Stimulated activated CD4-positive, alpha-beta T cell treated with anti-CD3 and anti-CD28 coated beads, TNF-alpha, amount 100 ng/mL, for 4 hours (primary cell): ENCODE measurements at places on chromosomes 12 and 14.

DNA sequence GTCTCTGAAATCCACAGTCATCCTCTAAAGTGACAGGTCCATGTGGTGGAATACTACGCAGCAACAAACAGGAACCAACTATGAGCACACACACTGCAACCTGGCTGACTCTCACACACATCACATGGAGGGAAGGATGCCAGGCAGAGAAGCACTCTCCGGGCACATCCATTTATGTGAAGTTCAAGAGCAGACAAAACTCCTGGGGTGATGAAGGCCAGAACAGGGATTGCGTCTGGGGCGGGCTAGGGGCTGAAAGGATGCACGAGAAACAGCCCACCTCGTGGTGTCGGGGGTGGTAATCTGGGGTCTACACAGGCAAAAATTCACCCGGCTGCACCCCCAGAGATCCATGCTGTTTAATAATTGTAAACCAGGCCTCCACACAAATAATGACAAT is 100.2 kb downstream of the DICER1 start:
- DNase-seq: no peak

DNA sequence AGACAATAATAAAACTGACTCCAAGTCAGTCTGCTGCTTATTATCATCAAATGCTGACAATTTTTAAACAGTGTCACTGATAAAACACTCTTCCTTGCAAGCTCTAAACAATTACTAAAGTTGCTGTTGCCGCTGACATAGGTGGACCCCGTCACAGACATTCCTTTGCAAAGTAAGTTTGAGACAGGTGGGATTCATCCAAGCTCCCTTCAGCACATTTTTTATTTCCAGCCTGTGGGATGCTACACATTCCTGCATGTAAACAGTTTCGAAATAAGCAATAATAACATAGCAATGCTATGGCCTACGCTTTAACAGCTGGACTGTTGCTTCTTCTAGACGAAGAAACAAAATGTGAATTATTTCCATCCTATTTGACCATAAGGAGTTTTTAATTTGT is 85.4 kb upstream of the HIF1A start:
- no peak for DNase-seq

- no peak for DNase-seq
Observed at GRCh38 chr12:52203079-52203921, 11.5 kb upstream of the KRT80 start.

GRCh38 chr12:99223579-99223978 is 424.0 kb upstream of the GARIN6 start:
- no peak for DNase-seq

DNA sequence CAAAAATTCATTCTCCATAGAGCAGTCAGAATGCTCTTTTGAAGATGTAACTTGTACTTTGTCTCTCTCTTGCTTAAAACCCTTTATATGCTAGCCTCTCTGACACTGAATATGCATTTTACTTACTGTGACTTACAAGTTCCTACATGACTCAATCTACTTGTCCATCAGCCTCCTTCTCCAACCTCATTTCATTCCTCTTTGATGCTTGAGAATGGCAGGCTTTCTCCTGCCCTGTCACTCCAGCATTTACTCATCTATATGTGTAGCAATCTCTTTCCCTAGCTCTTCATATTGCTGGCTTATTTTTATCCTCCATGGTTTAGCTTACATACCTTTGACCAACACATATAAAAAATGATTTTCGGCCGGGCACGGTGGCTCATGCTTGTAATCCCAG is 561.9 kb downstream of the CCER1 start:
- DNase-seq: no peak

DNA sequence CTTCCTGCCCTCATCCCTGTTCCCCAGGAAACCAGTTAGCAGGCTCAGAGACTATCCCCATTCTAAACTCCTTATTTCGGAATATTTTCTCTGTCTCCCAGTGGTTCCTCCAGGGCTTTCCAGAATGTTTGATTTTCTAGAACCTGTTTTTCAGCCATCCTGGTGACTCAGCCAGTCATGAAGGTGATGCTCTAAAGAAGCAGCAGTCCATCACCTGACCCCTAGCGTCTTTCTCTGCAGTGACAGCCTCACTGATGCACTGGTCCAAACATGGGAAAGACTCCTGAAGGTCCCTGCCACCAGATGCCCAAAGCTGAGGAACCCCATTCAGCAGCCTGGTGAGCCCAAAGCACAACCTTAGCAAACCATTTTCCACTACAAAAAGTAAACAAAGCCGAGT is 212.6 kb downstream of the PHETA1 start:
- no peak for DNase-seq

GRCh38 chr14:22185191-22185590 is 403.8 kb downstream of the DAD1 start:
- DNase-seq: no peak
